ENCODE measurements at places on chromosomes 2 and 18. TPM values are rescaled to one million over a fixed set of nuclear protein-coding genes. Genes with fewer than 3 reads are reported as not detected.

GRCh38 chr2:210224941-210225672 is at the start of gene ACADL:
Gene ACADL (minus strand): TSS chr2:210225447. CDS start chr2:210225263, 184 bp downstream.
- DNase-seq = peak; percentile 54

- peak; percentile 13 for DNase-seq
Measured at GRCh38 chr2:64467096-64467843, 13.3 kb downstream of the LGALSL start.

- DNase-seq = no peak
Measured at GRCh38 chr2:65369980-65370379, 62.4 kb downstream of the SPRED2 start.

The ATP8B1 gene
- total RNA-seq = 16.2 TPM

GRCh38 chr18:80041424-80041823 is 7.2 kb downstream of the RBFA start:
- no peak for DNase-seq

GRCh38 chr18:25056429-25056828 is 295.5 kb downstream of the ZNF521 start:
- no peak for DNase-seq

- no peak for DNase-seq
Measured at GRCh38 chr2:134357814-134358213, 103.9 kb downstream of the MGAT5 start.

DNA sequence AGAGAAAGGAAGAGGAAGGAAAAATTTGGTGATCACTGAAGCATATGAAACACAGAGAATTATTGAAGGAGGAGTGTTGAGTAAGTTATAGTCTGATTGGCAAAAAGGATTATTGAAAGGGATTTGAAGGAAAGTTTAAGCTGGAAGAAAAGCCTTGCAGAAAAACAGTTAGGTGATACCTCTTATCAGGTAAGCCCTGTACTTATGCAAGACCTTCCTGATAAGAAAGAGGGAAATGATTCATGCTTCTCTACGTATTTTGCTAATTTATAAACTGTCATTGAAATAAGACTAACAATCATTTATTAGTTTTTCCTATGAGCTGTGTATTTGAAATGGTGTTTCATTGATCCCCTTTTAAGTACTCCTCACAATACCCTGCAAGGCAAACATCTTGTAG is 793.9 kb upstream of the NRXN1 start:
- no peak for DNase-seq

The CENPA gene
- 4.5 TPM for total RNA-seq

The ANTXR1 gene
- total RNA-seq = 30.7 TPM

- no peak for DNase-seq
Measured at GRCh38 chr2:47079515-47080412, 75.3 kb downstream of the STPG4 start.

- DNase-seq = no peak
Measured at GRCh38 chr2:182098648-182099047, 113.0 kb downstream of the PPP1R1C start.

The WDPCP gene
- total RNA-seq = 10.5 TPM

Data from adrenal gland (tissue), 19 donors.